ENCODE measurements at places on chromosomes 2 and 18.
A peak's percentile ranks its signal among the peaks of the same experiment; 100 is the strongest.

- DNase-seq: peak; percentile 41
These were observed 71.7 kb downstream of the NCAPH start for GRCh38 chr2:96407041-96407918.

- no peak for DNase-seq
These were observed 254.0 kb upstream of the FSIP2 start for GRCh38 chr2:185484602-185485001.

GRCh38 chr2:71498261-71498701 is 44.9 kb downstream of the DYSF start:
- no peak for DNase-seq

- no peak for DNase-seq
These were observed 70.7 kb upstream of the BCL2L11 start for GRCh38 chr2:111049792-111050640.

GRCh38 chr2:27174638-27175037 is 25.8 kb downstream of the TCF23 start:
- DNase-seq: no peak

DNA sequence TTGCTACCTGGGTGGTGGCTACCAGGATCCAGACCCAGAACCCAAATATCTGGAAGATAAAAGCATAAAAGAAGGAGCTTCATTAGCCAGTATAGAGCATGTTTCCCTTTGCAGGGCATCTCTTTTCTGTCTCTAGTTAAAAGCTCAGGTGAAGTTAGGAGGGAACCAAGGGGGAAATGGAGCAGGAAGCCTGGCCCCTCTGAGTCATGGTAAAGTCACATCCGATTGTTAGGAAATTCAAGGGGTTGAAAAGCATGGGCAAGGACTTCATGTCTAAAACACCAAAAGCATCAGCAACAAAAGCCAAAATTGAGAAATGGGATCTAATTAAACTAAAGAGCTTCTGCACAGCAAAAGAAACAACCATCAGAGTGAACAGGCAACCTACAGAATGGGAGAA is 126.9 kb downstream of the RPIA start:
- DNase-seq: no peak
